Stimulated activated CD8-positive, alpha-beta memory T cell treated with anti-CD3 and anti-CD28 coated beads, Interleukin-2, amount 100 ng/mL, for 1 hour (primary cell): ENCODE measurements at places on chromosomes 5 and 9.

- DNase-seq, result no peak
Measured at GRCh38 chr9:134243778-134244467, 79.6 kb upstream of the RNU6ATAC start.

DNA sequence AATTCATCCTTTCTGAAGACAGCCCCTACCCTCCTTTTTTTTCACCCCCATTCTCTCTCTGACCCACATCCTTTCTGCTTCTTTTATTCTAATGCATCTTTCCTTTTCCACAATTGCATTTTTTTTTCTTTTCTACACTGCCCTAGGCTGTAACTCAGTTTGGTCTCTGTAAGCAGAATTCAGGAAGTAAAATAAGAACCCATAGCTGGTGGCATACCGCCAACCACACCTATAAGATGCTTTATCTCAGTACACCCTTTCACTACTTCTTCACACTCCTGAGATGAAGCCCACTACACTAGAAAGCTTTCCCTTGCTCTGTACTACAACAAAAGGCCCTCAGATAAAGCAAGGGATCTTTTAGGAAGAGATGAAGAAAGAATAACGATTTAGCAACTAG is 16.1 kb upstream of the TSSK1B start:
- DNase-seq, result no peak

DNA sequence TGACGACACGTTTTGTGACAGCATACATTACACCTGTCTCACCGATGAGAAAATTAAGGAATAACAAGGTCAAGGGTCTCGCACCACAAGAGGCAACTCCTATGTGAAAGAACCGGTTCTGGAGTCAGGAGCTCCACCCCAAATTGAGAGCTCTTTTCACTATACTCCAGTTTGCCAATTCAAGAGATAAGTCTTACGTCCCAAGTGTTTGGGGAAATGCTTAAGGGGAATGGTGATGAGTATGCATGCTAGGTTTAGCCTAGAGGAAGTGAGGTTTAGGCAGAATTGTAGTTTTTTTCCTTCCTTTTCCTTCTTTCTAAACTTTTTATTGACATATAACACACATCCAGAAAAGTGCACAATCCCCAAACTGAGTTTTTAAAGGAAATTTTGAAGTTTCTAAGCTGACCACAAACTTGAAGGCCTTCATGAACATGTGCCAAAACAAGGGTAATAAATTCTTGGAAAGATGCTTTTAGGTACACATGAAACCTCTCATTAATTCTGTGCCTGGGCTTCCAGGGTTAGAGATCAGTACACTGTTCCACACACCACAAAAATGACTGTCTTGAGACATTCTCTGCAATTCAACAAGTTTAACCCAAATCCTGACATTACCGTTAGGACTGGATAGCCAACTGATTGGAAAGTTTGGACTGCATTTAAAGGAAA is 127.6 kb upstream of the SLC1A3 start:
- no peak for DNase-seq

- DNase-seq, result no peak
Measured at GRCh38 chr5:150274811-150275210, 14.8 kb downstream of the CAMK2A start.

DNA sequence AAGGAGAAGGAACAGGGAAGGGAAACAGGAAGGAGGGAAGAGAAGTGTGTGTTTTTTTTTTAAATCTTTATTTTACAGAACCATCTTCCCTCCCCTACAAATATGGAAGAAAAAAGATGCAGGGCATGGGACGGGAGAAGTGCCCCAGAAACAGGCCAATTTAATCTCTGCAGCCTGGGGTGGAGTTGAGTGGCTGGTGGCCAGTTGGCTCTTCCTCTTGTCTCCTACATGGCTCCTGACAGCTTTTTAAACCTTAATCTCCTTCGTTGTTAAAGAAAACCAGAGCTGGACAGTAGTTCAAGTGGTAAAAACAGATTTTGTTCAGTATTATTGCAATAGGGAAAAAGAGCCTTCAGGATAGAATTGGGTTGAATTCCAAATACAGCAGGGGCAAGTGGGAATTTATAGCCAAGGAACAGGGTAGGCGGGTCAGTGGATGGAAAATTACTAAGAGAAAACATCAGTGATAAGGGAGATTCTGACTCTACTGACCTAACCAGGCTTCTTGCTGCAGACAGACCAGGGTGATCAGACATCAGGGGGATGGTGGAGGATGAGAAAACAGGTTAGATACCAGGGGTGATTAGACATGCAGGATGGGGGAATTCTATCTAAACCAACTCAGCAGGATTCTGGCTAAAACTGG is 125.1 kb upstream of the CLINT1 start:
- DNase-seq, result no peak

DNA sequence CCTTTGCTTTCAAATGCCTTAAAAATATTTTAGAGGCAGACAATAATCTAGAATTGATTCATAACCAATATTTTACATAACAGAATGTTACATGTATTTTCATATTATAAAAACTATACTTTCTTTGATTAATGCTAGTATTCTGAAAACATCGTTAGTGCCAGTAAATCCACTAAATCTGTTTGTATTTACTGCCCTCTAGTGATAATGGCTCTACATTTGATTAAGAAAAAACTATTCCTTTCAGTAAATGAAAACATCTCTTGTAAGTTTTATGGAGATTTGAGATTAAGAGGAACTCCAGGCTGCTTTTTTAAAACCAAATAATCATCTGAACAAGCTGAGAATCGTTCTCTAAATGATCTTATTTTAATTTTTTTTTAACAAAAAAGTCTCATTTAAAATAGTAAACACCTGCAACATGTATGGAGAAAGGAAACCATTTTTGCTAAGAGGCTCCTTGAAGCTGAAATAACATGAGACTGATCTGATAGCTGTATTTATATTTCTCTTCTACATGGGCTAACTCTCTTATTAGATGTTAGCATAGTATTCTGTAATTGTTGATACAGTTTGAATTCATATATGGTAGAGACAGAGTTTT is 424.7 kb downstream of the RAB3C start:
- DNase-seq, result no peak

DNA sequence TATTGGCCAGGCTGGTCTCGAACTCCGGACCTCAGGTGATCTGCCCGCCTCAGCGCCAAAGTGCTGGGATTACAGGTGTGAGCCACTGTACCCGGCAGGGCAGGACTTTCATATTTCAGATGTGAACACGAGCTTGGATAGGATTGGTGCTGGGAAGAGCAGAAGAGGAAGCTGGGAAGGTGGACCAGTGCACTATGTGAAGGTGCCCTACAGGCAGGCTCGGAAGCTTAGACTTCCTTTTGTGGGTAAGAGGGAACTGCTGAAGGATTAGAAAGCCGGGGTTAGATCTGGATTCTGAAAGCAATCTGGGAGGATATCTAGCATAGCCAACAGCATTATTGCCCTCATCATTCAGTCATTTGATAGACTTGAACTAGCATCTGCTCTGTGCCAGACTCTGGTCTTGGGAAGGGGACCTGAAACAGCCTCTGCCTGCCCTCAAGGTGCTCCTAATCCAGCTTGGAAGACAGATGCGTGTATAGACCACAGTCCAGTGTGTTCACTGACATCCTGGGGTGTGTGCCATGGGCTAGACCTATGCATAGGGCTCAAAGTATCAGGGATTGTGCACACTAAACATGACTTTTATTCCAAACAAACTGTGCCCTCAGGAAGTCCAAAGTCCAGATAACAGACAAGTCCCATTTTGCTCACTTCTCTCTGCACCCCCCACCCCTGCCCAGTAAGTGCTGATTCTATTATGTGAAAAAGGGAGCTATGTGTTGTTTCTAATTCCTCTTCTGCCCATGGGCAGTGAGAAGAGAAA is 637 bp downstream of the CBY3 start:
- DNase-seq, result no peak

GRCh38 chr9:108640230-108640629 is 215.6 kb downstream of the ACTL7B start:
- no peak for DNase-seq
